Central memory CD8-positive, alpha-beta T cell (primary cell): ENCODE measurements at places on chromosomes 4 and X.

- no peaks in the 10 kb centered on the region for H3K4me1 ChIP-seq
- H3K4me3 ChIP-seq = no peak overlapping the region
- no peak overlapping the region for H3K27ac ChIP-seq
- DNase-seq = no peak
- H3K36me3 ChIP-seq = no peaks in the 10 kb centered on the region
Observed at GRCh38 chr4:95272036-95272435, 276.7 kb downstream of the UNC5C start.

GRCh38 chrX:118205421-118206395, 89.1 kb upstream of the KLHL13 start:
- no peak overlapping the region for H3K4me3 ChIP-seq
- no peaks in the 10 kb centered on the region for H3K36me3 ChIP-seq
- no peaks in the 10 kb centered on the region for H3K4me1 ChIP-seq
- H3K27me3 ChIP-seq = peaks cover 4% of the 10 kb centered on the region

GRCh38 chr4:15587649-15588048, 67.5 kb downstream of the FBXL5 start:
- peaks cover 2% of the 10 kb centered on the region for H3K36me3 ChIP-seq
- no peaks in the 10 kb centered on the region for H3K27me3 ChIP-seq
- H3K4me3 ChIP-seq = no peak overlapping the region
- no peak for DNase-seq

DNA sequence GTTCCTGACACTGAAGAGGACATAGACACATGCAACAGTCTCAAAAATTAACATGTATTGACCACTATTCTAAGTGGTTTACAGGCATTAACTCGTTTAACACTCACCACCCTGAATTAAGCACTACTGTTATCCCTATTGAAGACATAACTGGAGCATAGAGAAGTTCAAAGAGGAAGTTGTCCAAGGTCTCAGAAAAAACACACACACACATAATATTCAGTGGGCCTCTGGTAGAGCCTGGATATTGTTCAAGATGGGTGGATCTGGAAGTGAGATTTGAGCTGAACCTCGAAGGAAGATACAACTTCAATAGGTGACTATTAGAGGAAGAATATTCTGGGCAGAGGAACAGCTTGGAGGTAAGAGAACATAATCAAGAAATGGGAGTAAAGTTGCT, 334.9 kb downstream of the HNRNPD start:
- no peak for DNase-seq
- no peaks in the 10 kb centered on the region for H3K36me3 ChIP-seq
- no peak overlapping the region for H3K4me3 ChIP-seq
- no peaks in the 10 kb centered on the region for H3K4me1 ChIP-seq
- no peak overlapping the region for H3K27ac ChIP-seq
- peaks cover 69% of the 10 kb centered on the region for H3K27me3 ChIP-seq

DNA sequence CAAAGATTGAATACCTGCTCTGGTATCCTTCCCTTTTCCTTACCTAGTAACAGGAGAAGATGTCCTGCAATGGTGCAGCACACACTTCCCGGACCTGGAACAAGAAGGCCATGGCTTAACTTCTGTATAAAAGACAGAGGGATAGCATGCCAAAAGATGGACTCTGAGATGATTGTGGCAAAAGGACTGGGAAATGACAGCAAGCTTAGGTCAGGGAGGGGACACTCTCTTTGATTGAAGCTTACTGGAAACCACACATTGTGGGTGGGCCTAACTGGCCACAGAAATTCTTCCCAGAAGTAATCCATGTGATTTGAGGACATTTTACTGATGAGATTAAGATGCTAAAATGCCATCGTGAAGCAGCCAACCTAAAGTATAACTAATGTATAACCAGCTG, 71.0 kb upstream of the OTUD4 start:
- no peak for DNase-seq
- no peak overlapping the region for H3K27ac ChIP-seq
- peaks cover 29% of the 10 kb centered on the region for H3K27me3 ChIP-seq
- H3K4me3 ChIP-seq = no peak overlapping the region

- no peak for DNase-seq
- no peaks in the 10 kb centered on the region for H3K4me1 ChIP-seq
- H3K27ac ChIP-seq = no peak overlapping the region
- no peak overlapping the region for H3K4me3 ChIP-seq
Observed at GRCh38 chr4:17103231-17103630, 204.8 kb upstream of the LDB2 start.

DNA sequence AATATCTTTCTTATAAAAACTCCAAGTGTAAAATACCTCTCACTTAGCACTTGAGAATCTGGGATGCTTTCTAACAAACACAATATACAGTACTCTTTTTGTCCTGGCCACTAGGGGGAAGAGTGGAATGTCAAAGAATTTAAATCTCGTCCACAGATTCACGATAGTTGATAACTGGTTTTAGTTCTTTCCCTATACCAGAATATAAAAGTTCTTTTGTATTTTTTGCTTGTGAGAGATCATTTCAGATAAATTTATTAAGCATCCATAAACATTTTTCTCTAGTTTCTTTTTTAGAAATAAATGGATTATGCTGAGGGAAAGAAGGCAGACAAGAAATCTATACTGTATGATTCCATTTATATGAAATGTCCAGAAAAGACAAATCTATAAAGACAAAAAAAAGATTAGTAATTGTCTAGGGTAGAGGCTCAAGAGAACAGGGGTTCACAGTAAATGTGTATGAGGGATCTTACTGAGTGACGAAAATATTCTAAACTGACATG, 50.4 kb downstream of the MGARP start:
- H3K27ac ChIP-seq = no peak overlapping the region
- no peaks in the 10 kb centered on the region for H3K36me3 ChIP-seq
- DNase-seq = no peak
- H3K27me3 ChIP-seq = no peaks in the 10 kb centered on the region

DNA sequence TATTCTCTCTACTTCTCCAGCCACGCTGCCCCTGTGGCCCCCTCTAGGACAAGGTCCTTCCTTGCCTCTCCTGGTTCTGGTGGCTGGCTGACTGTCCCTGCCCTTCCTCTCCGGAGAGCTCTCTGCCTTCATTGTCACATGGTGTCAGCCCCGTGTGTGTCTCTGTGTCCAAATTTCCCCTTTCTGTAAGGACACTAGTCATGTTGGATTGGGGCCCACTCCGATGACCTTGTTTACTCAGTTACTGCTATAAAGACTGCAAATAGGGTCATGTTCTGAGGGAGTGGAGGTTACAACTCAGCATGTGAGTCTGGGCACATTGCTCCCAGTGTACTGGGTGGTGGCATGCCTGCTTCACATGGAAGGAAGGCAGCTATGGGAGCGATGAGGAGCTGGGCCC, 129.5 kb upstream of the PSAPL1 start:
- H3K4me3 ChIP-seq = no peak overlapping the region
- DNase-seq = no peak
- H3K27me3 ChIP-seq = no peaks in the 10 kb centered on the region
- H3K27ac ChIP-seq = no peak overlapping the region
- no peaks in the 10 kb centered on the region for H3K36me3 ChIP-seq

DNA sequence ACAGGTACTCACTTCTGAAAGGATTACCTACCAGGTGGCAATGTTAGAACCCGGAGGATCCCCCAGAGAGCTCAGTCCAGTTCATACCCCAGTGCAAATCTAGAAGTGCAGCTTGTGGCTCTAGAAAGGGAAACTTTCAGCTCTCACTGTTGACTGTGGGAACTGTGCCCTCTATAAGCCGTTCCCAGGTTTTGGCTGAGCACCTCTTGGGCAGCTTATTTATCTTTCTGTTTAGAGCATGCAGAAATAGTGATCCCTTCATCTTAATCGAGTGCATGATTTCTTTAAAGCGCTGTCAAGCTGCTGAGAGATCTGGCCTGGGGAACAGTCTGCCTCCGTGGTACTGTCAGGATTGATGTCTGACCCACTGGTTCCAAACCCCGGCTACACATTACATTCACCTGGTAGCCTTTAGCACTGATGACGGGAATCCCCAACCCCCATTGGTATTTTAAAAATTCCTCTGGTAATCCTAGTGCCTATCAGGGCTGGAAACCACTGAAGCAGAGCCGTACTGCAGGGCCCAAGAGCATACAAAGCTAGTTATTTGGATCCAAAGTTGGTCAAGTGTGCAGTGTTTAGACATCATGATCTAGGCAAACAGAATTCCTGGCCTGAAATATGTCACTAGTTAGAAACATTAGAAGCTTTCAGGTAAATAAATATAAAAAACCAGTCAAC, 103.2 kb downstream of the KLHL8 start:
- no peak for DNase-seq
- peaks cover 15% of the 10 kb centered on the region for H3K4me1 ChIP-seq
- H3K36me3 ChIP-seq = peaks cover 35% of the 10 kb centered on the region
- H3K4me3 ChIP-seq = no peak overlapping the region
- H3K27me3 ChIP-seq = no peaks in the 10 kb centered on the region
- H3K27ac ChIP-seq = no peak overlapping the region

DNA sequence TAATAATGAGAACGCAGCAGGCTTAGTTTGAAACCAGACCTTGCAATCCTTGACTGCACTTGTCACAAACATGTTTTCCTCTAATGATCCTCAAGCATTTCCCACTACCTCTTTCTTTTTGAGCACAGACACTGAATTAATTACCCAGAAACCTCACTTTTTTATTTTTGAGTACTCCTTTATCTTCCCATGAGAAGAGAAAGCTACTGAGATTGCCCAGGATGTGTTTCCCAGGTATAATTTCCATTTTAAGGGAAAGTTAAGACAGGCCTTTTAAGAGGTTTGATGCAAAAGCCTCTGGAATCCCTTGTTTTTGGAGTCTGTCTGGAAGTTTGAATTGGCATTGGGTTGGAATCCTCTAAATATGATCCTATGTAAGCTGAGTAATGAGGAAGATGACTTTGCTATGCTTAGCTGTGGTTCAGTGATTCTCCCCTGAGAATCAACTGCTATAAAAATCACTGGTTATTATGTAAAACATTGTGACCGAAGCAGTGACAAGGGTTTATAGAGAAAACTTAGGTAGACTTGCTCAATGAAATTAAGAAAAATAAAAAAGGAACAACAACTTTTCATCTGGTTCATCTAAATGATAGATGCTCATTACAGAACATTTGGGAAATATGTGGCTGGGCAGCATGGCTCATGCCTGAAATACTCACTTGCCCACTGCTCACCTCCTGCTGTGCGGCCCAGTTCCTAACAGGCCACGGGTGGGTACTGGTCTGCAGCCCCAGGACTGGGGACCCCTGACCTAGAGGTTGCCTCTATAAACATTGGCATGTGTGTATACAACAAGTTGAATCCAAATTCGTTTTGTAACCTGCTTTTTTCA, 10.8 kb upstream of the RHOH start:
- no peak for DNase-seq
- H3K36me3 ChIP-seq = peaks cover 4% of the 10 kb centered on the region
- H3K4me3 ChIP-seq = peak overlapping the region; percentile 27
- no peaks in the 10 kb centered on the region for H3K27me3 ChIP-seq
- peak overlapping the region; percentile 75 for H3K27ac ChIP-seq

- H3K4me1 ChIP-seq = peaks cover 23% of the 10 kb centered on the region
- H3K27ac ChIP-seq = no peak overlapping the region
- H3K27me3 ChIP-seq = no peaks in the 10 kb centered on the region
- no peak overlapping the region for H3K4me3 ChIP-seq
Observed at GRCh38 chr4:145049241-145049640, 48.8 kb downstream of the ANAPC10 start.
